HCT116 (cell line): ENCODE measurements at places on chromosomes 2 and 18.
A peak's percentile ranks its signal among the peaks of the same experiment; 100 is the strongest.

GRCh38 chr18:76465630-76466409, 29.2 kb downstream of the ZNF516 start:
- H3K36me3 ChIP-seq = no peaks in the 10 kb centered on the region
- no peaks in the 10 kb centered on the region for H3K27me3 ChIP-seq
- H3K27ac ChIP-seq = no peak overlapping the region
- H3K4me3 ChIP-seq = no peak overlapping the region

- no peak for DNase-seq
- peaks cover 22% of the 10 kb centered on the region for H3K27me3 ChIP-seq
- H3K36me3 ChIP-seq = no peaks in the 10 kb centered on the region
- H3K4me1 ChIP-seq = 0 out of 2 replicates have a peak, but pooled peaks cover 6% of the 10 kb centered on the region
Measured at GRCh38 chr2:10489842-10490555, 41.9 kb upstream of the ODC1 start.

DNA sequence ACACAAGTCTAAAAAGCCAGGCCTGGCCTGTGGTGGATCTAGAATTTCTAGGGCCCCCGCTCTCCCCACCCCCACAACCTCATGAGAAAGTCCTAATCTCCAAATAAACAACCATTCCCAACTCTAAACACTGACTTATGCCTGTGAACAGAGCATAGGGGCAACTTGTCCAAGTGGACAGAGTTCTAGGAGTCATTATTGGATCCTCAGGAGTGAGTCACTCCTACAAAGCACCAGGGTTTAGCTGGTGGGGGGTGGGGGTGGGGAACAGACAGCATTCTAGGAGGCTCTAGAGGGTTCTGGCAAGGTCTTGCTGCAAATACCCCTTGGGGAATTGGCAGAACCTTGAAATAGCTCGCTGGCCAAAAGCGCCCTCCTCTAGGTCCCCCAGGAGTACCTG, 83.3 kb downstream of the ZCCHC2 start:
- no peak for DNase-seq
- H3K27ac ChIP-seq = no peak overlapping the region
- H3K4me3 ChIP-seq = no peak overlapping the region
- no peaks in the 10 kb centered on the region for H3K36me3 ChIP-seq
- no peaks in the 10 kb centered on the region for H3K27me3 ChIP-seq
- H3K4me1 ChIP-seq = no peaks in the 10 kb centered on the region

GRCh38 chr2:64846177-64846576, 143.0 kb upstream of the SLC1A4 start:
- no peaks in the 10 kb centered on the region for H3K36me3 ChIP-seq
- no peaks in the 10 kb centered on the region for H3K27me3 ChIP-seq
- no peak overlapping the region for H3K27ac ChIP-seq
- peaks cover 6% of the 10 kb centered on the region; the same call in 1 of the 2 replicates for H3K4me1 ChIP-seq
- no peak overlapping the region for H3K4me3 ChIP-seq

GRCh38 chr18:62331581-62332356, 6.7 kb downstream of the TNFRSF11A start:
- no peak overlapping the region for H3K4me3 ChIP-seq
- peaks cover 12% of the 10 kb centered on the region; the same call in 1 of the 2 replicates for H3K27me3 ChIP-seq
- no peak for DNase-seq

- peak within 1 kb of the TSS; percentile 98 for H3K27ac ChIP-seq
- DNase-seq = peak; percentile 65
- peak within 1 kb of the TSS; percentile 72 for H3K4me3 ChIP-seq
- no peaks in the 10 kb centered on the region for H3K36me3 ChIP-seq
- no peaks in the 10 kb centered on the region for H3K27me3 ChIP-seq
- H3K4me1 ChIP-seq = peaks cover 12% of the 10 kb centered on the region
Measured at GRCh38 chr2:199457147-199458008, at the start of gene SATB2. Gene SATB2, minus strand, starts transcription at chr2:199457939. Its CDS starts 1,902 bp downstream, at chr2:199456037.

GRCh38 chr18:22694954-22695353, 238.2 kb upstream of the RBBP8 start:
- no peak overlapping the region for H3K4me3 ChIP-seq
- peak; percentile 63 for DNase-seq

DNA sequence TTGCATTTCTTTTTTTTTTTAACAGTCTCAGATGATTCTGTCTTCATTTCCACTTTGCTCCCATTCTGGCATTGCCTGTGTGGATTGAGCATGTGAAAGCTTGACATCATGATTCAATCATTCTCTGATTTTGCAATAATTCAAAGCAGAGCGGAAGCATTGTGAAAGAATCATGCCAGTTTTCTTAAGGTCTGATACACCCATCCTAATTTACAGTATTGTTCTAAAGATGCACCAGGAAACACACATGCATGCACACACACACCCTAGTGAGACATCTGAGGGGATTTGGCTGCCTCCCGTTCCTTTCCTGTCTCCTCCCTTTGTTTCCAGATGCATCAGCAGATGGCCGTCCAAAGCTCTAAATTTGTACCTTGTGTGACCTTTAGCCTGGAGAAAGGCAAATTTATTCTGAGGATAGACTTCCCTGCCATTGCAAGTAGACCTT, 97.3 kb downstream of the FMNL2 start:
- H3K27ac ChIP-seq = no peak overlapping the region
- no peak overlapping the region for H3K4me3 ChIP-seq
- H3K4me1 ChIP-seq = no peaks in the 10 kb centered on the region
- H3K36me3 ChIP-seq = no peaks in the 10 kb centered on the region

DNA sequence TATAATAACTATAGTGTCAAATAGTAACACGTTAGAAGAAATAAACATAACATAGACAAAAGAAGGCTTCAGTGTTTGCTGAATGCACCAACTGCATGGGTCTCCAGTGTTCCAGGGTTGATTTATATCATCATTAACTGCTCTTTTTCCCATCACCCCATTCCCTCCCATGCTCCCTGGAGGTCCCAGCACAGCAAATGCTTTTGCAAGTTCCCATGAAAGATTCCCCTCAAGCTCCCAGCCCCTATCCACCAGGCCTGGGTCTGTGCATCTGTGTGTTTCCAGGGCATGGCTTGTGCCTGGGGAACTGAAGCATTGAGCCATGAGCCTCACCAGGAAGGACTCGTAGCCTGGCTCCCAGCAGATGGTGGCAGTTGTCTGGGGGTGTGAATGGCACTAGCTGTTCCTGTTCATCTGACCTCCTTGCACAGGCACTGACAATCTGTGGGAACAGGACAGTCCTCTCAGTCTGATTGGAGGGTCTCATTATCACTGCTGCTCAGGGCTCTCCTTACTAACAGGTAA, 164.6 kb upstream of the RMP24 start:
- no peaks in the 10 kb centered on the region for H3K4me1 ChIP-seq
- peaks cover 18% of the 10 kb centered on the region; the same call in 1 of the 2 replicates for H3K27me3 ChIP-seq
- no peaks in the 10 kb centered on the region for H3K36me3 ChIP-seq
- no peak for DNase-seq
- no peak overlapping the region for H3K27ac ChIP-seq

- no peaks in the 10 kb centered on the region for H3K4me1 ChIP-seq
- DNase-seq = no peak
- no peaks in the 10 kb centered on the region for H3K27me3 ChIP-seq
- H3K27ac ChIP-seq = no peak overlapping the region
Measured at GRCh38 chr2:20682167-20682920, 15.4 kb downstream of the GDF7 start.

DNA sequence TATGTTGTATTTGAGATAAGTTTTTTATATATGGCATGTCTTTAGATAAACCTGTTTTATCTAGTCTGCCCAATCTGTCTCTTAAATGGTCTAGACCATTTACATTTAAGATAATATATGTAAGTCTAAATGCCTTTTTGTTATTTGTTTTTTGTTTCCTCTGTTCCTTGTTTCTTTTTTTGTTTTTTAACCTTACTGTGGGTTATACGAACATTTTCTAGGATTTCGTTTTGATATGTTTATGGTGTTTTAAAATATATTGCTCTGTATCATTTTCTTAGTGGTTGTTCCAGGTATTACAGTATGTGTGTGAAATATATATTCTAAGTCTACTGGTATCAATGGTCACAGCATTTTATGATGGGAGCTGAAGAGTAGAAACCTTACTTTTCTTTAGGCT, 13.3 kb downstream of the BCL2L11 start:
- no peak overlapping the region for H3K27ac ChIP-seq
- no peaks in the 10 kb centered on the region for H3K27me3 ChIP-seq
- DNase-seq = no peak
- H3K4me1 ChIP-seq = no peaks in the 10 kb centered on the region
